ENCODE measurements at places on chromosomes 1 and 21.

- DNase-seq: no peak
Measured at GRCh38 chr1:164602101-164602422, 43.1 kb downstream of the PBX1 start.

- peak; percentile 61 for DNase-seq
Measured at GRCh38 chr1:239951511-239952140, 140.1 kb upstream of the FMN2 start.

DNA sequence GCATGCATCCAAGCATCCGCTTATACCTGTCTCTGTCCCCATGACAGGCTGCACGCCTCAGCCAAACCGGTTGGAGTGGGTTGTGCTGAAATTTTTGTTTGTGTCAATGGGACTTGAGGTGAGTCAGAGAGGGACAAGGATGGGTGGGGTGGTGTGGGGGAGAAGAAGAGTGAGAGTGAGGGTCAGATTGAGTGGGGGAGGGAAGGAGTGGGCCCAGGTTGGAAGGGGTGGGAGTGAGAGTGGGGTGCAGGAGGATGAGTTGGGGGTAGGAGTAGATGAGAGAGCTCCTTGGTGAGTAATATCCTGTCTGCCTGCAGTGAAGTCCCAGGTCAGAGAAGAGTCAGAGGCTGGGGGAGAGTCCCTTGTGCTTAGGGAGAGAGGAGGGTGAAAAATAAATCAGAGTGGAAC is 3.3 kb upstream of the NECTIN4 start:
- peak; percentile 50 for DNase-seq

GRCh38 chr1:61079898-61080336 is 2.4 kb upstream of the NFIA start:
- DNase-seq: peak; percentile 91

- DNase-seq: no peak
Measured at GRCh38 chr1:159171254-159171687, at the start of gene CADM3. CADM3 (plus strand) TSS chr1:159171615; CDS start chr1:159171766, 151 bp downstream.

DNA sequence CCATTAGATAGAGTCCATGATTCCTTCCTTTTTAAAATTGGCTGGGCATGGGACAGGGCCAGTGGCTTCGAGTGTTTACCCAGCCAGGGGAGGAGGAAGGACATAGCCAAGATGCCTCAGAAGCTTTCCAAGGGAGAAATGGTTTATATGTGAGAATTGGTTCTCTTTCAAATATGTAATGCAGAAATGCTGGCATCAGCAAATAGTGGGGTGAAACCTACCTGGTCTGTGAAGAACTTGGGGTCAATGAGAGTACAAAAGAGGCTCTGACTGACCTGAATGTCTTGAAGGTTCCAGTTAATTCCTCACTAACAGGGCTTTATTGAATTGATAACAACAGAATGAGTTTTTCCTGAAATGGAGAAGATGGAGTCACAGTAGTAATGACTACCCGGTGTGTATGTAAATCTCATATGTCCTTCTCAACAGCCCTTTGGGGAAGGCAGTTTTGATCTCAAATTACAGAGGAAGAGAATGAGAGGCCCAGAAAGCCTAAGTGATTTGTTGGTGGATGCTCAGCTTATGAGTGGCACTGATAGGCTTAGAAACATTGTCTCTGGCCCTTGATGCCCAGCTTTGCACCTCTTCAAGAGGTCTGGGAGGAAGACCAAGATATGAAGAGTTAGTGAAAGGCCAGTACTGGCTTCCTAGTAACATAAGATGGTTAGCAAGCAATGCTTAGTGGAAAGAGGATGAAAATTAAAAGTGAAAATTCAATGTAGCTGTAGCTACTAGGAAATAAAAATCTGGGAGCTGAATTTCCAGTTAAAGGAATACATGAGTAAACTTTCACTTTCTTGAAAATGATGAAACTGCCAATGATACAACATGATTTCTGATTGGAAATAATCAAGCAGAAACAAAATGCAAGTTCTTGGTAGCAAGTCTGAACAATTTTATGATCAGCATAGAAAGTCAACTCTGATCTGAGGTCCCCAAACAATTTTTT is 2.7 kb downstream of the ATF3 start:
- no peak for DNase-seq

GRCh38 chr1:210920258-210920657 is 213.7 kb downstream of the KCNH1 start:
- no peak for DNase-seq

GRCh38 chr1:17676387-17677060 is 78.6 kb upstream of the ACTL8 start:
- DNase-seq: no peak

DNA sequence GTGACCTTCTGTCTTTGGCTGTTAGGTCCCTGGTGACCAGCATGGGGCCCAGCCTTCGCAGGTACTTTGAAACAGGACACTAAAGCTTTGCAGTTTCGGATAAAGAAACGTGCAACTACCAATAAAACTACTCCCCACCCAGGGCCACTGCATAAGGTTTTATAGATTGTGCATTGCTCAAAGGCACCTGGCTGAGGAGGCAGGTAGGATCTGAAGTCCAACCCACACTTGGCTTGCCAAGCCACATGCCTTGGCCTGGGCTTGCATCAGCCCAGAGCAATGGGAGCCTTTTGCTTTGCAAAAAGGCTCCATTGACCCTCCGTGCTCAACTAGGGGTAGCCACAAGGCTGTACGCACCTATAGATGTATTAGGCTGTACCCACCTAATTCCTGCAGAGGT is 84.4 kb upstream of the SYT6 start:
- DNase-seq: no peak

- DNase-seq: no peak
Measured at GRCh38 chr21:32364387-32364786, 28.4 kb downstream of the URB1 start.

DNA sequence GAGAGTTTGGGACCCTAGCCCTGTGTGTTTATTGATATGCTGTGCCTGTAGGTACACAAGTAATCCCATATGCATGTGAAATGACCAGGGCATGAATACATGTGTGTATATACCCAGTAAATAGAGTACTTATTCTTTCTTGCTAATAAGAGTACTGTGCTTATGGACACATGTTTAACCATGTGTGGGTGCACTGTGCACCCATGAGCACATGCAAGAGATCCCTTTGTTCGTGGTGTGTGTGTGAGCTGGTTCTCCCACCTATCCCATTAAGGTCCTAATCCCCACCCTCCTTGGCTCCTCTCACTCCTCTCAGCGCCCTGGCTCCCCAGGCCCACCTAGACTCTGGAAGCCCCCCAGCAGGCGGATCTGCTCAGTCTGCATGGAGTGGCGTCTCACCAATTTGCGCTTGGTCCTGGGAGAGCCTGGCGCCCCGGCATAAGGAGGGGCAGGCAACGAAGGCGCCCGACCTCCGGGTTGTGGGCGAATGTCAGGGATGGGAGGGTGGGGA is 2.2 kb upstream of the LIX1L start:
- no peak for DNase-seq

DNA sequence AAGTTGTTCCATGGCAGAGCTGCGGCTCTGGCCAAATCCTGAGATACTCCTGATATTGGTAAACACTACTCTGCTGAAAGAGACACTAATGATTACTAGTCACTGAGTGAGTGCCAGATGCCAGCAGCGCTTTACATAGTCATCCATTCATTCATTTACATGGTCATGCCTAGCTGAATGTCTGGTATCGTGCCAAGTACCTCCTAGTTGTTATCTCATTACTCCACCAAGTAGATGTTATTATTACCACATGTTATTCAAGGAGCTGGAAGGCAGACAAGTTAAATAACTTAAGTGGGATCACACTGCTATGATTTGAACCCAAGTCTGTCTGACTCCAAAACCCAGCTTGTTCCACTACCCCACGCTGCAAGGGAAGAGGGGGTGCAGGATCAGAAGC is 4.7 kb downstream of the OLFML2B start:
- peak; percentile 38 for DNase-seq

DNA sequence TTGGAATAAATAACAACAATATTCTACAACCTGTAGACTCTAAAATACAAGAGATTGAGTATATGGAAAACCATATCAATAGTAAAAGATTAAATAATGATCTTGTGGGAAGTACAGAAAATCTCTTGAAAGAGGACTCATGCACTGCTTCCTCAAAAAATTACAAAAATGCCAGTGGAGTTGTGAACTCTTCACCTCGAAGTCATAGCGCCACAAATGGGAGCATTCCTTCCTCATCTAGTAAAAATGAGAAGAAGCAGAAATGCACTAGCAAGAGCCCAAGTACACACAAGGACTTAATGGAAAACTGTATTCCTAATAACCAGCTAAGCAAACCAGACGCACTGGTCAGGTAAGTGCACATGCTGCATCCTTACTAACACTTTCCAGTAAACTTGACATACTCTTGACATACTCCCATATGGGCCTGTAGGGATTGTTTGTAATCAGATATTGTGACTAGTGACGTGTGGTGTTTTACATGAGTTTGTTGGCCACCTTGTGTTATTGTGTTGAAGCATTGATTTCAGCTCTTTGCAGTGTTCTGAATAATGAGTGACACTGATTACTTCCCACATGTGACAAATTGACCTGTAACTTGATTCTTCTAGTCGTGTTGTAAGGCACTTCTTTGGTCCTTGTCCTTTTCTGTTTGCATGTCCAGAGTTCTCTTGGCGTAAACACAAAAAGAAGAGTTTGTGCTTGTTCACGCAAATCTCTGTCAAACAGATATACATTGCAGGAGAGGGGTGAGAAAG is 28.0 kb downstream of the MACO1 start:
- DNase-seq: no peak

- DNase-seq: no peak
Measured at GRCh38 chr1:2854611-2855010, 53.1 kb upstream of the TTC34 start.

GRCh38 chr1:29777522-29777921 is 541.2 kb downstream of the PTPRU start:
- DNase-seq: no peak

GRCh38 chr1:109315288-109315687 is 8.5 kb upstream of the MYBPHL start:
- no peak for DNase-seq

DNA sequence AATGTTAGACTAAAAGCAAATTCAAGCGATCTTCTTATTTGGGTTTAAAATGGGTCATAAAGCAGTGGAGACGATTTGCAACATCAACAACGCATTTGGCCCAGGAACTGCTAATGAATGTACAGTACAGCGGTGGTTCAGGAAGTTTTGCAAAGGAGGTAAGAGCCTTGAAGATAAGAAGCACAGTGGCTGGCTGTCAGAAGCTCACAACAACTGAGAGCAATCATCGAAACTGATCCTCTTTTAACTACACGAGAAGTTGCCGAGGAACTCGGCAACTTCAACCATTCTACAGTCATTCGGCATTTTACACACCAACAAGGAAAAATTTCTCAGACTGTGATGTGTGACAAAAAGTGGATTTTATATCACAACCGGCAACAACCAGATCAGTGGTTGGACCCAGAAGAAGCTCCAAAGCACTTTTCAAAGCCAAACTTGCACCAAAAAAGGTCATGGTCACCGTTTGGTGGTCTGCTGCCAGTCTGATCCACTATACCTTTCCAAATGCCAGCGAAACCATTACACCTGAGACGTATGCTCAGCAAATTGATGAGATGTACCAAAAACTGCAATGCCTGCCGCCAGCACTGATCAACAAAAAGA is 47.9 kb downstream of the ASH1L start:
- no peak for DNase-seq

DNA sequence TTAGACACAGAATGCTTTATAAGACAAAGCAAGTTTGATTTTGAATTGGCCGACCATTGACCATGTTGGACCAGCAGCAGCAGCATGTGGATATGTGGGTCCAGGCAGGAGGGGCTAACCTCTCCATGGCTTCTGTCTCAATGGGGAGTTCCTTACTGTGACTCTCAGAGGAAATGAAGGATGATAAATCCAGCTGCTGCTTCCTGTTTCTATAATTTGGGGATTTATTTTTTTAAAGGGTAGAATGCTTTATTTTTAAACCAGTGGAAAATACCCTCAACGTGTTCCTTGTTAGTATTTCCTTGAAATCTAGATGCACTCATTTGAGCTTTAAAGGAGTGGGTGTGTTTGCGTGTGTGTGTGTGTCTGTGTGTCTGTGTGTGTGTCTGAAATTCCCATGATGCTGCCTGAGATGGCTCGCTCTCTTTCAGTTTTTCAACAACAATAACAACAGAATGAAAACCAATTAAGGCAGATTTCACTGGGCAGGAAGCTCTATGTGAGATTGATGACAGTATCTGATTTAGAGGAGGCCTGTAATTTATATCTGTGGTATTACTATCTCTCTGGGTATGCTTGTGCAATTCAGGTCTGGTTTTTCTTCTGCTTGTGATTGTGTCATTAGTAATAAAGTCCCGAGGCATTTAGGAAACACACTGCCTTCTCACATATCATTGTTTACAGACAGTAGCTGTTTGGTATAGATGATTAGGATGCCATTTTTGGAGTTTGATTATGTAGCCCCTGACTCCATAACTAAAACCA is 86.1 kb upstream of the ZNF326 start:
- DNase-seq: peak; percentile 89

DNA sequence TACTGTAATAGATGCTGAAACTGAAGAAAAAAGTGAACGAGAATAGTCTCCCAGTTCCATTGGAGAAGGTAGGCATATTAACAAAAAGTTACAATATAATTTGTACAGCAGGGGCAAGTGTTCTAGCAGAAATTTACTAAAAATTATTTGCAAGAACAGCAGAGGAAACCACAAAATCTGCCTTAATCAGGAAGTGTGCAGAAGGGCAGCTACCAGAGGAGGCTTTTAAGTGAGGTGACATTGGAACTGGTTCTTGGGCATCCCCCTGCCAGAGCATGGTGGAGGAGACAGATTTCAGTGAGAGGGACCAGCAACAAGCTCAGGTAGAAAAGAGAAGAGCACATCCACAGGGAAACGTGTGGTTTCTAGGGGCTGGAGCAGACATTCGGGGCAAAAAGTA is 279.3 kb upstream of the CAMK1G start:
- no peak for DNase-seq

DNA sequence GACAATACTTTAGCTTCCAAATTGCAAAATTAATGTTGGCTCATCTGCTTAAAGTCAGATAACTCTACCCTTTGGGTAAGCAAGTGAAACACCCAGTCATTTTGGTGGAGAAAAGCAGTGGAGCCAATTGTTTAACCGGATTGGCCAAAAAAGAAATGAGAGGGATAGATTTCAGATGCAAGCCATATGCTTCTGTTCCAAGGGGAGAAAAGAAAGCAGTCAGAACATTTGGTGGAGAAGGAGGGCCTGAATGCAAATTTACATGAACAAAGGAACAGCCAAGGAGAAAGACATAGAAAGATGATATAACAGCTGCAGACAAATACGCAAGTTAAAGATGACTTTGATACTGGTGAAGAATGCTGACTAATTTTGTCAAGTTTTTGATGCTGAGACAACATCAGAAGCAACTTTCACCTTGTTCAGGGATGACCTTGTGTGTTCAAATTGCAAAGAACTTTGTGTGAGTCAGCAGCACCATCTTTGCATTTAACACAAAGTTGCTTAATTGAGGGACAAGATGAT is 173.1 kb downstream of the TGFB2 start:
- no peak for DNase-seq
